ENCODE measurements at places on chromosomes 5 and 9. TPM values are rescaled to one million over a fixed set of nuclear protein-coding genes. Genes with fewer than 3 reads are reported as not detected.

GRCh38 chr5:122312591-122313406, 762 bp downstream of the SNCAIP start:
- DNase-seq, result no peak

Gene NEK6
- 47.5 TPM for total RNA-seq

- no peak for DNase-seq
These were observed 285.6 kb upstream of the RPS23 start for GRCh38 chr5:82563745-82564144.

DNA sequence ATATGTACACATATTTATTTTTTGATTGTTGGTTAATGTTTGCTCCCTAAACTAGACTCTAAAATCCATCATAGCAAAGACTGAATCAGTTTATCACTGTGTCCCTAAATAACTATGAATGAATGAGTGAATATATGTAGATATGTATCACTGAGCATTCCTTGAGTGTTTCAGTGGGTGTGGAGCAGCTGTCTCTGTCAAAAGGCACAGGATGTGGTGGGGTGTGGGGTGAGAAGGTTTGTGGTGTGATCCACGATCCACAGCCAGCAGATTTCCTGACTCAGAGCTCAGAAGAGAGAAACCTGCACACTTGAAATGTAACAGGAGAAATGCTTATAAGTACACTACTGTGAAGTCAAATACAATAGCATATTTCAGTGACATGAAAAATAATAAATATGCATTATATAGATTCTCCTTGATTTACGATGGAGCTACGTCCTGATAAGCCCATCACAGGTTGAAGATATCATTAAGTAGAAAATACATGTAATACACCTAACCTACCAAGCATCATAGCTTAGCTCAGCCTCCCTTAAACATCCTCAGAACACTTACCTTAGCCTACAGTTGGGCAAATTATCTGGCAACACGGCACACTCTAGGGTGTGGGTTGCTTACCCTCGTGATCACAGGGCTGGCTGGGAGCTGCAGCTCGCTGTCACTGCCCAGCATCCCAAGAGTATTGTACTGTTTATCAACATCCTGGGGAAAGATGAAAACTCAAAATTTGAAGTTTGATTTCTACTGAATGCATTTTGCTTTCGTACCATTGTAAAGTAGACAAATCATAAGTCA, 287.0 kb downstream of the GAS1 start:
- no peak for DNase-seq

Gene SV2C
- total RNA-seq, result not detected

Gene NUP188
- total RNA-seq, result 33.9 TPM

Gene FAM169A
- 10.2 TPM for total RNA-seq

GRCh38 chr5:18772475-18772874, 1138.2 kb downstream of the TAF11L14 start:
- DNase-seq, result peak; percentile 58

- peak; percentile 35 for DNase-seq
These were observed 4.1 kb downstream of the HBEGF start for GRCh38 chr5:140342287-140342686.

DNA sequence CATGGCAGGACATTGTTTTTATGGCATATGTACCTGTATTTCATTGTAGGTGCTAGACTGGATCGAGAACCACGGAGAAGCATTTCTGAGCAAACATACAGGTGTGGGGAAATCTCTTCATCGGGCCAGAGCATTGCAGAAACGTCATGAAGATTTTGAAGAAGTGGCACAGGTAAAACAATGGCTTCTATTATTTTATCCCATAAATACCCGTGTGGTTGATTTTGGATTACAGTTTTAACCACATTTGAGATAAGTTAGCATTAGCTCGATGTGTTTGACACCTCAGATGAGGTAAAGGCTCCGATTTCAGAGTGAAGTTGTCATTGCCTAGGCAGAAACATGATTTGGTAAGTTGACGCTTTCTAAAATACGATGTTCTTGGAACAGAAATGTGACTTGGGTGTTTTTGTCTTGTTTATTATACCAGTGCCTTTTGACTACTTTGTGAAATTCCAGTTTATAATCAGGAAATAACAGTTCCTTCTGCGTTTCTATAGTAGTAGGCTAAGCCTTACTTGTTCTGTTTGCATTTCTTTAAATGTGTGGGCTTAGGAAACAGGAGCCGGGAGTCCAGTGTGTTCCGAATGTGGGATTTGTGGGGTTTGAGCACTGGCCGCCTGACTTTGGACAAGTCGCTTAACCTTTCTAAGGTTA, 187.7 kb downstream of the TRIO start:
- no peak for DNase-seq

DNA sequence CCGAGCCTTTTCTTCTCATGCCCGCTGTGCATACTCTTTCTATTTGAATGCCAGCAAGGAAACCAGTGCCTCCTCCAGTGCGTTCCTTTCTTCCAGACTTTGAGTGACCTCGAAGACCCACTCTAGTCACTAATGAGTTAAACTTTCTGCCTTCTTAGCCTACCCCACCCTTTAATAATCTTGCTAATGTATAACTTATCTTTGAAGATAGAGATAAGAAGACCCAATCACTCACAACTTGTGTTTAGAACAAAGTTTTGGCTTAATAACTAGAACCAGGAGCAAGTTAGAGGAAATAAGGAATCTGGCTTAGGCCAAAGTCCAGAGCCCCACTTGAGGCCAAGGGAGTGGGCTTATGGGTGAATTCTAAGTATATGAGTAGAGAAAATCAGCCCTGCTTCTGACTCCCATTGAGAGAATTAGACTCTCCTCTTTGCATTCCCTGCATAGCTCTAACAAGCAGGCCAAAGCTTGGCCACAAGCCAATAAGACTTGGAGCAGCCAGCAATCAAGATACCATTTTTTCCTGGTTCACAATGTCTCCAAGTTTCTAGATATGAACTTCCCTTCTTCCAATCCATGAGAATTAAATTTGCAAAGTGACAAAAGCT, 181.5 kb upstream of the PIK3R1 start:
- DNase-seq, result no peak

DNA sequence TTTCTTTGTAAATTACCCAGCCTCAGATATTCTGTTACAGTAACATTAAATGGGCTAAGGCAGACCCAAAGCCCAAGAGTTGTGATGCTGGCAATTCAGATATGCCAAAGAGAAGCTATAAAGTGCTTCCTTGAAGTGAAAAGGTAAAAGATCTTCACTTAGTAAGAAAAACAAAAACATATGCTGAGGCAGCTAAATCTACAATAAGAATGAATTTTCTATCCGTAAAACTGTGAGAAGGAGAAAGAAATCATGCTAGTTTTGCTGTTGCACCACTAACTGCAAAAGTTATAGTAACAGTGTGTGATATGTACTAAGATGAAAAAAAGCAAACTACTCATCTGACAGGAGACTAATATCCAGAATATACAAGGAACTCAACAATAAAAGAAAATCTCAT, 39.9 kb downstream of the FAM114A2 start:
- DNase-seq, result no peak

Gene ALDH1B1
- total RNA-seq, result 48.6 TPM

DNA sequence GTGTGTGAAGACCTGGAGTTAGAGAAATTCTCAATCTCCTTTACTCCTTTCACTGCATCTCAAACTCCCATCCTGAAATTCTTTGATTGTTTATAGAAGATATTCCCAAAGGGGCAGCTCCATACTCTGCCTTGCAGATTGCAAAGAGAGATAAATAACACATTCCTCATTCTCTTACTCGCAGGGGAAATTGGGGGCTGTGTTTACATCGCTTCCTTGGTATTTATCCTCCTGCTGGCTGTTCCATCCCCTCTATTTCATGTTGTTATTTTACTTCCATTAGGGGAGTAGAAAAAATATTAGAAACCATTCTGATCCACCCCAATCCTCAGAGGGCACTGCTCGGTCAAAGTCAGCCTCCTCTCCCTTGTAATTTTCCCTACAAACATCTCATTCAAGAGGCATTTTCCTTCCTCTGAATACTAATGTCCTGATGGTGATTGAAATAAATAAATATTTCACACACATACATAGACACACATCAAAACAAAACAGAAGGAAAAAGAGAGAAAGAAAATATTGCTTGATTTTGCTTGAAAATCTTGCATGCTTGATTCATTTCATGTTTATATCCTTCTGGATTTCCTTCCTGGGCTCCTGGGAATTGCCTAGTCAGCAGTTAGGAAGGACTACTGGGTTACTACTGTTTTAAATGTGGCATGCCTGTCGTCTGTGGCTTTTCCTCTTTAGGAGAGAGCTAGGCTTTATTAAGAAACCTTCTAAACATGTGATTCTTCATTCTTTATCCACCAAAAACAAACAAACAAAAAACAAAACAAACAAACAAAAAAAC, 420.1 kb upstream of the PAPPA start:
- no peak for DNase-seq

Gene IRF1
- 1.8 TPM for total RNA-seq

DNA sequence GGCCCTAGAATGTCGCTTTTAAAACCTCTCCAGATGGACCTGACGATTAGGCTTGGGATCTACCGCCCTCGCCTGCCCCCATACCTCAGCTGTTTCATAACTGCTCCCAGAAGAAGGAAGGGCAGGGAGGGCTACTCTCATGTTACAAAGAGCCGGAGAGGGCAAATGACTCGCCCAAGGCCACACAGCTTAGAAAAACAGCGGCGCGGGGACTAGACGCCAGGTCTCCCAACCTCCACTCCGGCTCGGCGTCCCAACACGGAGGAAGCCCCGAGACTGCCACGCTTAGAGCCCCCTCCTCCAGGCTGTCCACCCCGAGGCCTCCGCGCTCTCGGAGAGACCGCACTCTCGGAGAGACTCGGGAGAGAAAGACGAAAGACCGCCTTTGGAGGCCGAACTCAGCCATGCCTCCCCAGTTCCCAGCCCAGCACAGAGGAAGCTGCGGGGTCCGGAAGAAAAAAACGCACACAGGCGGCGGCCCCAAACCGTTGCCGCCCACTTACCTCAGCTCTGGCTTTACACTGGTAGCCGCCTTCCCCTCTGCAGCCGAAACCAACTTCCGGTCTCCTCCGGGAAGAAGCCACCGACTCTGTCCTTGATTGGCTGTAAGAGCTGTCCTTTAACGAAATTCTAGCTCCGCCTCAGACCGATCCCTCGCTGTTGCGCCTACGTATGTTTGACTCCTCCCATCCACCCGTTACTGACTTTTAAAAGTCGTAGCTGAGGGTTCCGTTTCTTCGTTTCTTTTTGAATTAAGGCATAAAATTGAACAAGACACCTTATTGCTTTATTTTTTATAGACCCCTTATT, at the start of gene MED7:
MED7 (minus strand) TSS at position 549 of the 810 bp plus-strand sequence. CDS start 3,434 bp downstream, outside the sequence.
- DNase-seq, result peak; percentile 97

Measured in SK-MEL-5 (cell line).